CD4-positive, alpha-beta T cell treated with Interleukin-10 for 1 hour (primary cell): ENCODE measurements at places on chromosomes 7 and 10.

GRCh38 chr10:8628351-8628750, 573.9 kb downstream of the GATA3 start:
- DNase-seq: no peak

GRCh38 chr10:132809232-132810140, 23.5 kb upstream of the NKX6-2 start:
- no peak for DNase-seq

GRCh38 chr7:2734084-2734686, 46.2 kb downstream of the AMZ1 start:
- DNase-seq: no peak

- no peak for DNase-seq
Measured at GRCh38 chr7:99173787-99174186, 29.9 kb upstream of the SMURF1 start.

DNA sequence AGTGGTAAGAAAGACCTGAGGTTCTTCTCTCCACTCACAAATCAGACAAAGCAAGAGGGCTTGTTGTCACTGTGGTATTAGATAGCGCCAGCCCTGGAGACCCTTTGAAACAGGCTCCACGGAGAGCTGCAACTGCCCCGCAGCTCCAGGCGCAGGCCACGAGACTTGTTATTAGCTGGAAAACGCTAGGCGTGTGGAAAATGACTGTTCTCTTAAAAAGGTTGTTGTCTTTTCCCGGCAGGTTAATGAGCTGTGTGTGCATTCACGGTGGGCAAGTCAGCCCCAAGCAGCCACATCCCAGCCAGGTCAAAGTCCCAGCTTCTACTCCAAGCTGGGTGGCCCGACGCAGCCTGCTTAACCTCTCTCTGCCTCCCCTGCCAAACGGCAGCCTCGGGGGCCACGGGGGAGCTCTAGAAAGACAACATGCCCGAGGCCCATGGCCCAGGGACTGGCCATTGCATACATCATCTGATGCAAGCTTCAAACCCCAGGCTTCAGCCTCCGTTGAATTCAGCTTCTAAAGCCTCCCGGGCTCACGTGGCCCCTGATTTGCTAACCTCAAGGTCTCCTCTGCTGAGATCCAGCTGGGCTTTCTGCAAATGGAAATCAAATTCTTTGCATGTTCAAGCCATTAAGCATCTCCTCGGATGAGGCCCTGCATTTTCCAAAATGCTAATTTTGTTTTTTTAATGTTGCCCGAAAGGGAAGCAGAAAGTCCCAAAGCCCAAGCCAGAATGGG, 61.3 kb upstream of the DNAAF5 start:
- no peak for DNase-seq

DNA sequence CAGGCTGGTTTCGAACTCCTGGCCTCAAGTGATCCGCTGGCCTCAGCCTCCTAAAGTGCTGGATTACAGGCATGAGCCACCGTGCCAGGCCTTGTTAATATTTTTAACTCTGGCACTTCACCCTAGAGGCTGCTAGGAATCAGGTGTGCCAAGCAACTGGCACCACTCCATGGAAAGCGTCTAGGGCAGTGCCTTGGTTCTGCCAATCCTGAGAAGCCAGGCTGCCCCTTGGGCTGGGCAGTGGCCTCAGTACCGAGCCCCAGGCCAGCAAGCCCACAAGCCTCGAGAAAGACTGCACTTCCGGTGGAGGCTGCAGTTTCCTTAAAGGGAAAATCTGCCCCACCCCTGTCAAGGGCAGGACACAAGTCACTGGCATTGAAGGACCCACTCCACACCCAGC, 11.3 kb downstream of the ALKBH4 start:
- DNase-seq: no peak

DNA sequence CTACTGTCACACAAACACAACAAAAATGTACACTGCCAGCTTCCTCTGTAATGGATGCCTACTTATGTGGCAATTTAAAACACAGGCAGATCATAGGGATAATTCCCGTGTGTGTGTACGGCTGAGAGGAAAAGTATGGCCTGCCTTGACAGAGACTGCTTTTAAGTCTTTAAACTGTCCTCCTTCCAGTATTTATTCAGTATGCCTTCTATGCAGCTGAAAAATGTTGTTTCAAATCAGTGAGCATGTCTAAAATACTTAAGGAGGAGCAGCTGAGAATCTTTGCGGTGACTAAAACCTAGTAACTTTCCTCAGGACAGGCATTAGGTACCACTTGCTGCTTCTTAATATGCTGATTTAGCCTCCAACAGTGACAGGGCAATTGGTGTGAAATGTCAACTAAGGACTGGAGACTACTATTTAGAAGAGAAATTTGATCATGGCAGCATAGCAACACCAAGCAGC, 126.3 kb downstream of the CACNA2D1 start:
- DNase-seq: no peak

DNA sequence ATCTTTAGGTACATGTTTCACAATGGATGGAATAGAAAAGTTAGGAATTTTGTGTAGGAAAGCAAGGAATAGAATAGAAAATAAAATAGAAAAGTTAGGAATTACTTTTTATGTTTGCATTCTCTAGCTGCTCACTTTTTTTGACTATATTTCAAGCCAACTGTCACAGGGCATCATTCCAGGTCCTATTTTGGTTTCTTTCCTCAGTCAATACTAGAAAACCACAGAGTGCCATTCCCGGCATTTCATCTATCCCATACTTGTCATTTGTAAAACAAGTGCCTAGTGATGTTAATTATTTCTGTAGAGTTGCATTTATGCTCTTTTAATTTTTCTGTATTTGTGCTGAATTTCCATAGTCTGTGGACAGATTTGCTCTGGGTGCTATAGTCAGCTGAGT, 66.2 kb downstream of the SDK1 start:
- DNase-seq: no peak
